CD4-positive, alpha-beta T cell (primary cell): ENCODE measurements at places on chromosomes 4 and X.
A peak's percentile ranks its signal among the peaks of the same experiment; 100 is the strongest.

- DNase-seq: no peak
These were observed 1.9 kb downstream of the USP38 start for GRCh38 chr4:143186649-143187048.

GRCh38 chr4:3838437-3839380 lies 72.5 kb downstream of the ADRA2C start:
- no peak for DNase-seq

DNA sequence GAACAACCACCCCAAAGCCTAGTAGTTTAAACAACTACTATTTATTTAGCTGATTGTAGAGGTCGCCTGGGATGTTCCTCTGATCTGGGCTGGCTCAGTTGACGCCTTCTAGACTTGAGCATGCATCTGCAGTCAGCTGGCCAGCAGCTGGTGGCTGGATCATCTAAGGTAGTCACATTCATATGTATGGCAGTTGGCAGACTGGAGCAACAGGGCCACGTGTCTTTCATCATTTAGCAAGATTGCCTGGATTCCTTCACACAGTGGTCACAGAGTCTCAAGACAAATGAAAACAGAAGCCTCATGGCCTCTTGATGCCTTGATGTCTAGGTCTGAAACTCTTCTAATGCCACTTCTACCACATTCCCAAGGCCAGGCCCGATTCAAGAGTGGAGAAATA lies 220.6 kb upstream of the S100G start:
- no peak for DNase-seq

DNA sequence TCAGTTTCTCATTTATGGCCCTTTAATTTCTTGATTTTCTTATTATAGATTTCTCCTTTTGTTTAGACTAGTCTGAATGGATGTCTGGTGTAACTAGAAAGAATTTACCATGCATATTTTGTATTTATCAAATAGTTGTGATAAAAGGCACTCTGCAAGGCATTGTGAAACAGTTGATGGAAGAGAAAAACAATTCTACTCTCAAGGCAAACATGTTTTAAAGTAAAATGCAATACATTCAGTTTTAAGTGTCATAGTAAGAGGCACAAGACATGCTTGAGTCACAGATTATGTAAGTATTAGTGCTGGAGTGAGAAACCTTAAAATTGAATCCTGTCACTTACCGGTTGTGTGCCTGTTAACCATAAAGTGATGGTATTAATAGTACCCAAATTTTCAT lies 283.3 kb upstream of the DKK2 start:
- no peak for DNase-seq

GRCh38 chrX:109672239-109672638 lies 47.3 kb upstream of the KCNE5 start:
- DNase-seq: no peak

GRCh38 chrX:31200430-31200829 lies 128.6 kb upstream of the FTHL17 start:
- DNase-seq: no peak

DNA sequence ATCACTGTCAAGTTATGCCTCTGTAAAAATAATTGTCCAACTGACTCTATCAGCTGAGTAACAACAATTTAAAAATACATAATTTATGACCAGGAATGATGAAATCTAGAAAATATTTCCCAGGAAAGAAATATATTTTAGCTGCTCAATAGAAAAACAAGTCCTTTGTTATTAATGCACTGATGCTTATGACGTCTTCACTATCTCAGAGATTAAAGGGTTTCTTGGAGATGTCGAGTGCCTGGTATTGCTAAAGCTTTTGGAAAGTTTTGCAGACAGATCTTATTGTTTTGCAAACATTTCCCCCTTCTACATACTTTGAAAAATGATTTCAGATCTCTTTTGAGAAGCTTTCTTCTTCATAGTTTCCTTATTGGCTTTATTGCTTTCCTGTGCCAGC lies 154.6 kb upstream of the RPS6KA3 start:
- DNase-seq: no peak

- no peak for DNase-seq
These were observed 79.7 kb downstream of the GRIA3 start for GRCh38 chrX:123263747-123264146.

GRCh38 chr4:78360466-78360865 lies 191.1 kb upstream of the ANXA3 start:
- DNase-seq: no peak

GRCh38 chr4:20015636-20016224 lies 236.0 kb upstream of the SLIT2 start:
- DNase-seq: no peak

DNA sequence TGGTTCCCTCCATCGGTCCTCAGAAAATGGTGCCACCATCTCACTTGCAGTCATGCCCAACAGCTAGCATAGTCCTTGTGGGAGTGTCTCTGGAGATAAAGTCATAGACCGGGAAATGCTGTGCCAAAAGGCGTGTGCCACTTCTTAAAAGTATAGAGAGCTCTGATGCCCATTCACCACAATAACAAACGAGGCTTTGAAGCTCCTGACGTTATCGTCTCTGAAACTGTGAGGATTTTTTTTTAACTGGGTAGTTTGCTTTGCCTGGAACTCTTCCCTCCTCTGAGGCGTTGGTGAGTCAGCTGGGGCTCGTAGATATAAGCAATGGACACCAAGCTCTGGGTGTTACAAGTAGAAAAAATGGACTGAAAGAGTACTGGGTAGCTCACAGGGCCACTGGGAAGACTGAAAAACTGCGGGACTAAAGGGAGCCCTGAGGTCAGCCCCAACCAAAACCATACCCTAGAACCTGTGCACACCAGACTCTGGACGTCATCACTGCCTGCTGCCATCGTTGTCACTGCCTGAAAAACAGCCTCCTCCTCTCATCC lies 89.4 kb upstream of the TRIM2 start:
- peak; percentile 73 for DNase-seq

DNA sequence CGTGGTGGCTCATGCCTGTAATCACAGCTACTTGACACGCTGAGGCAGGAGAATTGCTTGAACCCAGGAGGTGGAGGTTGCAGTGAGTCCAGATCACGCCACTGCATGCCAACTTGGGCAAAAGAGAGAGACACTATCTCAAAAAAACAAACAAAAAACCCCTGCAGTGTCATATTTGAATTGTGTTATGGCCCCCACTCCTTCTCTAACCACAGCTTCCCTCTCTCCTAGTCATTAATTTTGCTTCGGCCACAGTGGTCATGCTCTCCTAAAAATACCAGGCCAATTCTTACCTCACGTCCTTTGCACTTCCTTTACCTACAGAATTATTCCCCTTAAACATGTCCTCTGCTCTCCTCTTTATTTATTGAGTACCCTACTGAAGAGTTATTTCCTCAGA lies 206.1 kb downstream of the PPP3CA start:
- no peak for DNase-seq

- DNase-seq: no peak
These were observed 52.4 kb downstream of the HPGDS start for GRCh38 chr4:94290245-94290644.

DNA sequence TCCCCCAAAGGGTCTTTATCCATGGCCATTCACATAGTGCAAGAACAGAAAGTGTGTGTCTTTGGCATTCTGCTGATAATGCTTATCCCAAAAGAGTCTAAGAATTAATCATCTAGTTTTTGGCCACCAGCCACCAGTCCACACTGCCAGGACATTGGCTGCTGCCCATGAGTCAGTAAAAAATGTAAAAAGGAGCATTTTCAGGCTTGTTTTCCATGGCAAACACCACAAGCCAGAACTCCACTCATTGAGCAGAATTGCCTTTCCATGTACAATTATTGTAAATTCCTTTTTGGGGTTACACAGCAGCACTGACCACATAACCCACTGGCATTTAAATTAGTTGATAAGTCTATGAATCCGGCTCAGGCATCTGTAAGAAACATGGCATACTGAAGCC lies 89.2 kb upstream of the PRDX4 start:
- DNase-seq: no peak

DNA sequence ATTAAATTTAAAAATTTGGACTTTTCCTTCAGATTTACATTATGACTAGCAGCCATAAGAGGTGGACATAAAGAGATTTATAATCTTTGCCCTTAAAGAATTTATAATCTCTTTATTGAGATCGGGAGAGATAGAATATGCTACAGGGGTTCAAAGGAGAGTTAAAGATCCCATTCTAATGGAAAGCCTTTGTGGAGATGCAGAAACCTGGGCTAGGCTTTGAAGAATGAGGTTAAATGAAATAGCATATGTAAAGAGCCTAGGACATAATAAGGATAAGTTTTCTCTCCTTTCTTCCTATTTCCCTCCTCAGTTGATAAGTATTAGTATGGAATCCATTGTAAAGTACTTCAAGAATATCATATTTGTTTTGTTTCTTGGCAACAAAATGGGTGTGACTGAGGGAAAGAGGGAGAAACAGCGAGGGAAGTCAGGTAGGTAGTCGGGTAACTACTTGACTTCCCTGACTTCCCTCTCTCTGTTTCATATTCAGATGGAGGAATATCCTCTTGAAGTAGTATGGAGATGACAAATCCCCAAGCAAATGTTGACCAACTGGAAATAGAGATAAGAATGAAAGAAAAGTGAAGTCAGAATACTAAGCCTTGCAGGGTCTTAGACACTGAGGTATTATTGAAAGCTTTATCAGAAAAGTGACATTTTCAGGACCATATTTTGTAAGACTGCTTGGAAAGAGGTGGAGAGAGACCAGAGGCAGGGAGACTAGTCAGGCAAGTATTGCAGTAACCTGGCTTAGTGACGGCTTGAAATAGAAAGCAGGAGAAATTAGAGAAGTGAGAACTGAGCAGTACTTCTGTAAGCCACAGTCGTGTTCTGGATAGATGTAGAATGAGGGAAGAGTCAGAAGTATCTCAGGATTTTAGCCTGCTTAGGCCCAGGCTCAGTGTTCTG lies 82.9 kb downstream of the PDLIM5 start:
- no peak for DNase-seq

DNA sequence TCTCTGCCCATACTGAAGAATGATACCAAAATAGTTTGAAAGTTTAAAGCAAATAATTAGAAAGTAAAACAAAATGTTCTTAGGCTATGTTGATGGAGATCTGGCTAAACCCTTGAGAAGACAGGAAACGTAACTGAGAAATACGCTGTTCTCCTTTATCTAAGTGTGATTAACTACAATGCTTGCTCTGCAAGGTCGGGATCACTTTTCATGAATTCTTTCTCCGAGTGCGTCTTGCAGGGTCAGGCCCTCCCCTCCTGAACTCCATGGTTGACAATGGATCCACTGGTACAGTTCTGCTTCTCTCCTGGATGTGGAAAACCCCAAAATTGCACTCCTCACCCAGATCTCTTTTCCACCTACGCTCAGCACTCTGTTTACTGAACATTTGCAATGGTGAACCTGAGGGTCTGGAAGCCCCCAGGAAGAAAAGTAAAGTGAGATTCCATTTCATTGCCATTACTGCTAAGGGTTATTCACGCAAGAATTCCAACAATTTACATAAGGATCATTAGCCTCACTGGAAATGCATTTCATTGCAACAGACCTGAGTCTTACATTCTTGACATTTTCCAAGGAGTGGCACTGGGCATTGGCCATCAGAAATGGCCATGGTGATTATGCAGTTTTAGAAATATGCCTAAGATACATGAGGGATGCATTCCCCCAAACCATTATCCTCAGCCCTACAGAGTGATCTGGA lies 24.6 kb upstream of the WWC2 start:
- DNase-seq: no peak

DNA sequence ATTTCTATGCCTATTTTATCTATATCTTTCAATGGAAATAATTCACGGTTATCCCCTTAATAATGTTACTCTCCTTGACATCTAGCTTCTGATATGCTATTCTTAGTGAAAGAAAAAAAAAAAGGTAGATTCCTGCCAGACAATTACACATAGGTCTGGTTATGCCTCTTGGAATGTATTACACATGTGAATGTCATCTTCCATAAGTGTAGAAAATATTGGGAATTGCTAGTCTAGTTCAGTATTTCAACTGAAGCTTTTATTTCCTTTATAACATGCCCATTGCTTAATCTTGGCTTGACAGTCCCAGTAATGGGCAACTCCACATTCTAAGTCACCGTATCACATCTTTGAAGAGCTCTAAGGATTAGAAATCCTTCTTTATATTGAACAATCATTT lies 25.4 kb upstream of the PPP1R2C start:
- DNase-seq: no peak

GRCh38 chr4:139416073-139416673 lies 37.7 kb upstream of the RAB33B start:
- DNase-seq: no peak

GRCh38 chr4:22573198-22573597 lies 57.3 kb upstream of the ADGRA3 start:
- no peak for DNase-seq

DNA sequence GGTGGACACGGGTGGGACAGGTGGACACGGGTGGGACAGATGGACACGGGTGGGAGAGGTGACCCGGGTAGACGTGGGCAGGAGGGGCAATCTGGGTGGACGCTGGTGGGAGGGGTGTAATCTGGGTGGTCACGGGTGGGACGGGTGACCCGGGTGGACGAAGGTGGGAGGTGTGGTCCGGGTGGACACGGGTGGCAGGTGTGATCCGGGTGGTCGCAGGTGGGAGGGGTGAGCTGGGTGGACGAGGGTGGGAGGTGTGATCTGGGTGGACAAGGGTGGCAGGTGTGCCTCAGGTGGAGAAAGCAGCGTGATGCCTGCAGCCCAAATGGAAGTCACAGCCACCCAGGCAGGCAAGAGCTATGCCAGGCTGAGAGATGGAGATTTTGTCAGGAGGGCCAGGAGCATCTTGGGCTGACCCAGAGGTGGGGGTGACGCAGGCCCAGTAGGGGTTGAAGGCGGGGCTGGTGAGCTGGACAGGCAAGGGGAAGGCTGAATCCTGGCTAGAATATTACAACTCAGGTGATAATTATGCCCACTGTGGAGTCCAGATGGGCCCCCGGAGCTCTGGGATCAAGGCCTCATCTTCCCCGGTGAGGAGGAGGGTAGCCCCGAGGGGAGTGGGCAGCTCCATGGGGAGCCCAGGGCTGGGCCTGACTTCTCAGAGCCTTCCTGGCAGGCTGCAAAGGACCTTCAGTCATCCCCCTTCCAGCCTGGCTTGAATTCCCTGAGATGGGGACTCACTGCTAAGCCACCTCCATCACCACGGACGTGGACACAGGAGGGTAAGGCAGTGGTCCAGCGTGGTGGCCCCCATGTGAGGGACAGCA lies 100.0 kb downstream of the ADRA2C start:
- no peak for DNase-seq

- no peak for DNase-seq
These were observed 638.9 kb downstream of the MID1IP1 start for GRCh38 chrX:39439906-39440798.

GRCh38 chr4:22668301-22668700 lies 24.4 kb upstream of the GBA3 start:
- no peak for DNase-seq

- no peak for DNase-seq
These were observed 113.2 kb downstream of the SPCS3 start for GRCh38 chr4:176432811-176433540.
